GM12891 (cell line): ENCODE measurements at places on chromosomes 2 and 18.

DNA sequence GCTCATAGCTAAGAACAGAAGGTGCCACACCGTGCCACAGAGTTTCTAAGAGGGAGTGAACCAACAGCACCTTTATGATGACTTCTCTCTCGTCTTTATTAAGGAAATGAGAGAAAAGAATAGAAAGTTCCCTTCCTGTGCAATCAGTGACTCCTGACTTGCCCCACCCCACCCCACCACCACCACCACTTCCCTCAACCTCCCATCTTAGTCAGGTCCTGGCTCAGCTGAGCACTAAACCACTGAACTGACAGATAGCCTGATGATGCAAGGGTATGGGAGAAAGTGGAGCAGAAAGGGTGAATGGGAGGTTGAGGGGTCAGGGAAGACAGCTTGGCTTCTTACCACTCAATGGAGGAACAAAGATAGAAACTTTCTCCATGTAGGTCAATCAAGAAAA lies 75.2 kb upstream of the RMDN2 start:
- no peak for DNase-seq

- no peak for DNase-seq
Observed at GRCh38 chr2:36589230-36589630, 8.7 kb downstream of the FEZ2 start.

GRCh38 chr2:137023205-137023604 lies 257.9 kb downstream of the THSD7B start:
- DNase-seq = no peak

- peak; percentile 52 for DNase-seq
Observed at GRCh38 chr2:9473985-9474360, 378 bp upstream of the IAH1 start.

DNA sequence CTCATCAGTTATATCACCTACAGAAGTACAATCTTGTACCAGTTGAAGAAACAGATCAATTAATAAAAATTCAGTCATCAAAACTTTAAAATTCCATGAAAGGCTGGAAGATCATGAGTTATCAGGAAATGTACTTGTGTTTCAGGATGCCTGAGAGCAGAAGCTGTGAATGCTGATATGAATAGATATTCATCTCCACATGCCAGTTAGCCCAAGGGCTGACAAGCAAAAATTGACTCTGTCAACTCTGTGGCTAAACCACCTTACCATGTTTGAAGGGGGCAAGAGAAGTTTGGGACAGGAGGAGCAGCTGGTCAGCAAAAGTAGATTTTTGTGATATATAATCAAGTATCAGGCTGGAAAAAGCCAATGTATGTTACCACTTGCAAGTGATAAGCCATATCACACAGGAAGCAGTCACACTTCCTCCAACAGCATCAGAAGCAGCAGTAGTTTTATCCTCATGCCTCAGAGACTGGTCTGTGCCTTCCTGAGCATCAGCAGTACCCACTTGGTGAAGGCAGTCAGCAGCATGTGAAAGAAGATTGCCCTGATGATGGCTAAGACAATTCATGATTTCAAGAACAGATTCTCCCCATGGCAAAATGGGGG lies 328.2 kb upstream of the CNTNAP5 start:
- DNase-seq = no peak

DNA sequence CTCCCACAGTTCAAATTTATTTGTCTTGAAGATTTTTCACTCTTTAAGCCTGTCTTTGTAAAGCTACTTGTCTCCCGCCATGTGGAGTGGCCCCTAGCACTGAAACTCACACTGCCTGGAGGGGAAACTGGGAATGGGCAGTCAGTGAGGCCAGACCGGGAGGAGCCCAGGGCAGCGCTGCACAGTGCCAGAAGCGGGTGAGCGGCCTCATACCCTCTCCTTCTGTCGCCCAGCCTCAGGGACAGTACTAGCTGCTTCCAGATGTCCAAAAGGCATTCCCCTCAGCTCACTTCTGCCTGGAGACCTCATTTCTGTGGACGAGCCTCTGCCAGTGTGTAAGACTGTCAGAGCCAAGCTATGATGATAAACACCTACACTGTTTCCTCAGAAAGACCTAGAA lies 79.9 kb downstream of the SEPTIN10 start:
- DNase-seq = no peak
